Trophoblast cell (in vitro differentiated cells and primary cell): ENCODE measurements at places on chromosomes 4 and X.

DNA sequence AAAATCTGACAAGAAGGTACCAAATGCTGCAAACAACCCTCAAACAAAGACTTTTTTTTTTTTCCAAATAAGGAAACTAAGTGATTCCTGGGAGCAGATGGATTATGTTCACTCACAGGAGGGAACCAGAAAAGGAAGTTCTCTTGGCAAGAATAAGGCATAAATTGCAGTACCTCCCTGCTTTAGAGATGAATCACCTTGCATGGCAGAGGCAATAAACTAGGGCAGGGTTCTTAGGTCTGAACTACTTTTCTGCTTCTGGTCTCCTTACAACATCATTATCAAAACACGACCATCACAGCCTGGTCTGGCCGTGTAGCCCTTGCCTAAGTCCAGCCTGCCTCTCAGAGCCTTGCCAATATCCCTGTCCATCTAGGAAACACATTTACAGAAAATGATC is 6.3 kb downstream of the TMEM31 start:
- H3K36me3 ChIP-seq, result no peaks in the 10 kb centered on the region
- no peak overlapping the region for H3K4me3 ChIP-seq
- no peak for DNase-seq
- no peak overlapping the region for H3K27ac ChIP-seq
- no peaks in the 10 kb centered on the region for H3K27me3 ChIP-seq

DNA sequence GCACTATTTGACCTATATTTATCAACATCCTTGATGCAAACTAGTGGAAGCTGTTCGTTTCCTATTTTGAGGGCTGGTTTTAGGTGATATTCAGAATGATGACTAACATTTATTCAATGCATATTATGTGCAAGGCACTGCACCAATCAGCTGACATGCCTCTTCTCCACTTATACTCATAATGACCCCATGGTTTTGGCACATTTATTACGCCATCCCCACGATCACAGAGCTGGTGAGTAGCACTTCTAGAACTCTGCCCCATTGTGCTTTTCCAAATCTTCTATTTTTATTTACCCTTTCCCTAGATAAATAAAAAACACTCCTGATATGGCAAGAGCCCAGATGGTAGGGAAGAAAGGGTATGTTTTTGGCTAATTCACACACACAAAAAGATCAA is 13.1 kb downstream of the SCML1 start:
- no peak overlapping the region for H3K27ac ChIP-seq
- H3K36me3 ChIP-seq, result peaks cover 3% of the 10 kb centered on the region
- H3K4me1 ChIP-seq, result no peaks in the 10 kb centered on the region
- no peaks in the 10 kb centered on the region for H3K27me3 ChIP-seq
- DNase-seq, result no peak
- no peak overlapping the region for H3K4me3 ChIP-seq

GRCh38 chr4:8754634-8755589 is 116.7 kb downstream of the HMX1 start:
- DNase-seq, result no peak
- H3K36me3 ChIP-seq, result no peaks in the 10 kb centered on the region
- H3K27me3 ChIP-seq, result no peaks in the 10 kb centered on the region
- H3K27ac ChIP-seq, result no peak overlapping the region
- no peaks in the 10 kb centered on the region for H3K4me1 ChIP-seq
- H3K4me3 ChIP-seq, result no peak overlapping the region

GRCh38 chr4:111806331-111806730 is 338.9 kb upstream of the FAM241A start:
- H3K36me3 ChIP-seq, result no peaks in the 10 kb centered on the region
- no peak overlapping the region for H3K4me3 ChIP-seq
- H3K27ac ChIP-seq, result no peak overlapping the region
- no peaks in the 10 kb centered on the region for H3K27me3 ChIP-seq
- no peaks in the 10 kb centered on the region for H3K4me1 ChIP-seq

DNA sequence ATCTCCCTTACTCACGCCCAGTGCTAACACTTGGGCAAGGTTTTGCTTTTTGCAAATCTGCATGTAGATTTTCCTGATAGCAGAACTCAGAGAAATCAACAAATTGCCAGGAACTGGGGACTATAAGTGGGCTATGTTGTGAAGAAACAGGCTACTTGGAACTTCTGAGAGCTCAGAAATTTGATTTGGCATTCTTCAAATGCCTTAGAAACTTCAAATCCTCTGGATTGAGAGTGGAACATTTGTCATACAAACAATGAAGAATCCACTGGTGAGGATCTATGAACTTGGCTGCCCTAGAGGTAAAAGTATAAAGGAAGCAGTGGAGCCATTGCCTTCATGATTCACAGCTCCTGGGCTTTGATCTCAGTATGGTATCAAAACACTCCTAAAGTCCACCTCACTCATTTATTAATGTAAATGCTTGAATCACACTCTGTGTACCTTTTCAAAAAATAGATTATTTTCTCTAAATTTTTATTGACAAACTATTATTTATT is 126.0 kb downstream of the GLRA3 start:
- H3K27ac ChIP-seq, result no peak overlapping the region
- H3K4me1 ChIP-seq, result no peaks in the 10 kb centered on the region
- H3K4me3 ChIP-seq, result no peak overlapping the region

DNA sequence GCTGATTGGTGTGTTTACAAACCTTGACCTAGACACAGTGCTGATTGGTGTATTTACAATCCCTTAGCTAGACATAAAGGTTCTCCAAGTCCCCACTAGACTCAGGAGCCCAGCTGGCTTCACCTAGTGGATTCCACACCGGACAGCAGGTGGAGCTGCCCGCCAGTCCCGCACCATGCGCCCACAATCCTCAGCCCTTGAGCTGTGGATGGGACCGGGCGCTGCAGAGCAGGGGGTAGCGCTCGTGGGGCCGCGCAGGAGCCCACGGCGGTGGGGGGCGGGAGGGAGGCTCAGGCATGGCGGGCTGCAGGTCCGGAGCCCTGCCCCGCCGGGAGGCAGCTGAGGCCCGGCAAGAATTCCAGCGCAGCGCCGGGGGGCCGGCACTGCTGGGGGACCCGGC is 30.7 kb downstream of the MEPE start:
- no peaks in the 10 kb centered on the region for H3K27me3 ChIP-seq
- peaks cover 3% of the 10 kb centered on the region for H3K4me1 ChIP-seq
- peak overlapping the region; percentile 59 for H3K4me3 ChIP-seq
- no peak for DNase-seq
- H3K36me3 ChIP-seq, result no peaks in the 10 kb centered on the region

DNA sequence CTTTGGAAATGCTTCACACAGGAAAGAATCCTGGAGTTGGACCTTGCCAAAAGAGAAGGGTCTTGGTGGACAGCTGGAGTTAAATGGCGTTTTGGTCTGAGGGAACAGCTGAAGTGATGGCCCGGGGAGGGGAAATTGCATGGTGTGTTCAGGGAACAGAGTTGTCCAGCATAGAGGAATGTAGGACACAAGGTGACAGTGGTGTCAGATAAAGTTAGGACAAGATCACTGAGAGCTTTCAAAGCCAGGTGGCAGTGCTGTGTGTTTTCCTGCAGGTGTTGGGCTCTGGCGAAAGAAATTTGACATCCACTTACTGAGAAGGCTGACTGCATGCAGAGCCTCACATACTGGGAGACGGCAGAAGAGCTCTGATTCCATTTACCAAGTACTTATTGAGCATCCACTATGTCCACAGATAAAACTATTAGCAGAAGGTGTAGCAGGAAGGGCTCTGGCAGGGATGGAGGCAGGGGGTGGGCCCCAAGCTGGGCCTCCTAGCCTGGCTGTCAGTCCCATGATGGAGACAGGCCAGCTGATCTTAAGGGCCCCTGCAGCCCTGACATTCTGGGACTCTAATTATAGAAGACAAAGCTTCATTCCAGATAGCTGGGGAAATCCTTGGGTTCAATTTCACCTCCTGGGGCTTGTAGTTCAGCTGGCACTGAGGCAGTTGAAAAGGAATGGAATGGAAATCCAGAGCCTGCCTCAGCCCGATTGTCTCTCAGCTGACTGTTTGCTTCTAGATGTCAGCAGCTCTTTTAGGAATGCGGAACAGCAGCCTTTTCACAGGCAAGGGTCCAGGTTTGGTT is 150.2 kb upstream of the MAMLD1 start:
- no peaks in the 10 kb centered on the region for H3K4me1 ChIP-seq
- no peaks in the 10 kb centered on the region for H3K27me3 ChIP-seq
- DNase-seq, result no peak
- H3K36me3 ChIP-seq, result no peaks in the 10 kb centered on the region

DNA sequence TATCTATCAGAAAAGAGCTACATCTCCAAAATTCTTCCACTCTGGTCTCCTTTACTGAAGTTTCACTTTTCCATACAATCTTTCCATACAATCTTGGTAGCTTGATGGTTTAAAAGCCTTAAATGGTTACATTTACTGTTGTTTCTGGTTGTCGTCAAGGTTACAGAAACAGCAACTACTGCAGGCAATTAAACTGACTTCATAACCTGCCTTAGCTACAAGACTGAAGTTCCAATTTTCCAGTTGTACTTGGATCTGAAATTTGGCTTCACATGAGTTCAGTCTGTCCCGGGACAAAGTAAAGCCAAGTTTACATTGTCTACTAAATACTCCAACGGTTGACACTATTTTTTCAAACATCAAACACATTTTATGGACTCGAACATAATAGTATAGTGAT is 326.4 kb downstream of the ANKRD50 start:
- H3K4me3 ChIP-seq, result no peak overlapping the region
- no peaks in the 10 kb centered on the region for H3K27me3 ChIP-seq
- no peaks in the 10 kb centered on the region for H3K4me1 ChIP-seq
- H3K27ac ChIP-seq, result no peak overlapping the region
- H3K36me3 ChIP-seq, result no peaks in the 10 kb centered on the region

DNA sequence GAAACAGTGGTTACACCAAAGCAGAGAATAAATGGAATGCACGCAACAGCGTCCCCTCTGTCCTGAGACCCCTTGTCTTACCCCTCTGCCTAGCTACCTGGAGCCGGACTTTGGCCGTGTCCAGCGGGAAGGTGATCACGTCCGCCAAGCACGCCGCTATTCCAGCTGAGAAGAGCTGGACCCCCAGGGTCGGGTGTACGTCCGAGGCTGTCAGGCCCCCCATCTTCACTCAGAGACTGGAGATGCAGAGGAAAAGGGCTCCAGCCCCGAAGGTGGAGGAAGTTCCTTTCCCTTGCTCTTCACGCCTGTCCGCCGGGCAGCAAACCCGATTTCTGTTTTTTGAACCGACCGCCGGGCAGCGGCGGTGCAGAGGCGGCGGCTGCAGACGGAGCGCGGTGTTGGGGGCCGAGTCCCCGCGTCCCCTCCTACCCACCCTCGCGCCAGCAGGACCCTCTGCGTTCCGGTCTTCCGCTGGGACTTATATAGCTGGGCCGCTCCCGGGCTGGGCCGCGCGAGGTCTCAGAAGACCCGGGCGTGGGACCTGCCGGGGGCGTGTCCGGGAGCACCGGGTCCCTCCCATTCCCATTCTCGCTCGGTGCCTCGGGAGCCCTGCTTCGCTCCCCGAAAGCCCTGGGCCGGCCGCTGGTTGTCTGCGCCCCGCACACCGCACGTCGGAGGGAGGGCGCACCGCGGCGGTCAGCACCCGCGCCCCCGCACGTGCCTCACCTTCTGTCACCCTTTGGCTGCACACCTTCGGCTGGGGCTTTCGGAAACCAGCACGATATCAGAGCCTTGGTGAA is at the start of gene UCP1:
Gene UCP1, minus strand, starts transcription at position 455 of the 800 bp plus-strand sequence. Its CDS starts 232 bp downstream, at position 223.
- no peaks in the 10 kb centered on the region for H3K36me3 ChIP-seq
- H3K27me3 ChIP-seq, result peaks cover 35% of the 10 kb centered on the region
- H3K4me3 ChIP-seq, result peak within 1 kb of the TSS; percentile 59

DNA sequence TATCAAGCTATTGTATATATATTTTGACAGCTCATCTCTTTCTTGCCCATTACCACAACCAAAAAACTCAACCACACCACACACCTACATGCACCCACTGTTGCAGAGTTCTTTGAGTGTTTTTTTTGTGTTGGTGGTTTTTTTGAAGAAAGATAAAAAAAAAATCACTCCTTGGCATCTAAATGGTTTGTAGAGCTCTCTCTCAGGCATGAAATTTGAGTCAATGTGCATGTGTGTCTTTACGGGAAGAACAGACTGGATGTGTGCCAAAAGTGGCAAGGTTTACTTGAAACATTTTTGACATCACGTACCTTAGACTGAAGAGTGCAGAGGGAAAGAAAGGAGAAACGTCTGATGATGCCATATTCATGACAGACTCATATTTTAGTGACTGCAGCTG is 154.2 kb downstream of the FHIP1A start:
- no peaks in the 10 kb centered on the region for H3K4me1 ChIP-seq
- no peaks in the 10 kb centered on the region for H3K27me3 ChIP-seq
- no peak overlapping the region for H3K27ac ChIP-seq
- no peak overlapping the region for H3K4me3 ChIP-seq
